HCEC 1CT (cell line): ENCODE measurements at places on chromosomes 1 and 21.

DNA sequence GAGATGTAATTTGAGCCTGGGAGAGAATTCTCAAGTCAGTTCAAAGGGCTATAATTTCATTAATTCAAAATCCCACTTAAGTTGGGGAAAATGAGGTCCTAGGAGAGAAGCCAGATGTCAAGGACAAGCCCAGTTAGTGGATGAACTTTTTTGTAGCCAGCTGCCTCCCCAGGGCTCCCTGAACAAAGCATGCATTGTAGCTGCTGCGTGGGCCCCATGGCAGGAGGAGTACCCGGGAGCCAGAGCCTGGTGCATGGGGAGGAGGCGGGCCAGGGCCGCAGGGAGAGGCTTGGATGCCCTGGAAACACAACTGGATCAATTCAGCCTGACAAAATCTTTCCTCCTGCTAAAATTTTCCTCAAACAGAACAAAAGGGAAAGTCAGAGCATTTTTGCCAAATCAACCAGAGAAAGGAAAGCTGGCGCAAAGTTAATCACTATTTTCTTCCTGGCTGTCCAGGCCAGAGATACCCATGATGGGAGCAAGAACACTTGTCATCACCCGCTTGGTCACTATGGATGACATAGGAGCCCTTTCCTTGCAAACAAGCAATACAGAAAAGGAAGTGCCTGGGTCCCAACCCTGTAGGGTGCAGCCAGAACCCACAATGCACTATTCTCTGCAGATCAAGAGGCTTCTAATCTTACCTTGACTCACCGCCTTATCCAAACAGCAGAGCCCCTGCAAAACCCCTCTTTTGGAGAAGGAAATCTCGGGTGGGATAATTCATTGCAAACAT lies 248.1 kb upstream of the RAB4A start:
- no peak for DNase-seq

- no peak for DNase-seq
Measured at GRCh38 chr21:14243461-14243860, 27.5 kb downstream of the RBM11 start.

DNA sequence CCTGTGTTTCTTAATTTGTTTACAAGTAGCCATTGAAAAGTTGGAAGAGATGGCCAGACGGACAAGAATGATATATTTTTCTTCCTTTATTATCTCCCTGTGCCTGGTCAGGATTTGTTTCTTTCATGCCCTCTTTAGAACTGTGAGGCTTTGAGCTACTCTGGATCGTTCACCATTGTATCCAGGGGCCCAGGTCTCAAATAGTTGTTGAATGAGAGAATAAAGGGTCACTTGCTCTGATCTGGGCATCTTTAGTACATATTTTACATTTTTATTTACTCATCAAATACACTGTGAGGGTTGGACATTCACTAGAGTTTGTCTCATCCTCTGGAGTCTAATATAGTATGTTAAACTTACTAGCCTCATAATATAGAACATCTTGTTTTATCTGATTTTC lies 48.7 kb downstream of the IVNS1ABP start:
- no peak for DNase-seq

DNA sequence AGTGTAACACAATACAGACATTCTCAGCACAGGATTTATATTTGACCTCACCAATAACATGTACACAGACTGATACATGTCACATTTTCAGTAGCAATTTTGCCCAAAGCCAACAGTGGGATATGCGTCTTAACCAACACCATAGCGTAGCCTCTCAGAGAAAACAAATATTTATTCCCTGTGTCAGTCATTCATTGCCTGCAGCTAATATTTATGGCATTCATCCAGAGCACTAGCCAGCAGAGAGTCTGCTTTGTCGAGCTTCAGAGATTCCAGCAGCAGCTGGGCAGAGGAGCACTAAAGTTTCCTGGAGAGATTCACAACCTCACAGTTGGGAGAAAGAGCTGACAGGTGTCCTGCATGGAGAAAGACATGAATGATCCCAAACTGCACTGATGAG lies 400.7 kb upstream of the DAB1 start:
- no peak for DNase-seq

DNA sequence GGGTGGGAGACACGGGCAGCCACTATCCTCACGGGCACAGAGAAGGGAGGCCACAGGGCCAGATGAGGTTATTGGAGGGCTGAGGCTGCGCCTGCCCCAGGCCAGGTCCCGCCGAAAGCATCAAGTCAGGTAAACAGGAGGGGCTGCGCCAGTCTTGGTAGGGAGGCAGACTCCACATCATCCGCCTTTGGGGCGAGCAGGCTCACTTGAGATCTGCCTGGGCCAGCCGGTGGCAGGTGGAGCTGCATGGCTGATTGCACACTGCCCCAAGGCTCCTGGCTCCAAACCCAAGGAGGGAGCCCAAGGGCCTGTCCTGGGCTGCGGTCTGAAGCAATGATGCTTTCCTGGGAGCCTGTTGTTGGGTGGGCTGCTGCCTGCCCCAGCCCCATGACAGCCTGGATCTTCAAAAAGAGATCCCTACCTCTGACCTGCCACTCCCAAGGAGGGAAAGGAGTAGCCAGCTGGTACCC lies 4.6 kb downstream of the SMIM1 start:
- DNase-seq: no peak

DNA sequence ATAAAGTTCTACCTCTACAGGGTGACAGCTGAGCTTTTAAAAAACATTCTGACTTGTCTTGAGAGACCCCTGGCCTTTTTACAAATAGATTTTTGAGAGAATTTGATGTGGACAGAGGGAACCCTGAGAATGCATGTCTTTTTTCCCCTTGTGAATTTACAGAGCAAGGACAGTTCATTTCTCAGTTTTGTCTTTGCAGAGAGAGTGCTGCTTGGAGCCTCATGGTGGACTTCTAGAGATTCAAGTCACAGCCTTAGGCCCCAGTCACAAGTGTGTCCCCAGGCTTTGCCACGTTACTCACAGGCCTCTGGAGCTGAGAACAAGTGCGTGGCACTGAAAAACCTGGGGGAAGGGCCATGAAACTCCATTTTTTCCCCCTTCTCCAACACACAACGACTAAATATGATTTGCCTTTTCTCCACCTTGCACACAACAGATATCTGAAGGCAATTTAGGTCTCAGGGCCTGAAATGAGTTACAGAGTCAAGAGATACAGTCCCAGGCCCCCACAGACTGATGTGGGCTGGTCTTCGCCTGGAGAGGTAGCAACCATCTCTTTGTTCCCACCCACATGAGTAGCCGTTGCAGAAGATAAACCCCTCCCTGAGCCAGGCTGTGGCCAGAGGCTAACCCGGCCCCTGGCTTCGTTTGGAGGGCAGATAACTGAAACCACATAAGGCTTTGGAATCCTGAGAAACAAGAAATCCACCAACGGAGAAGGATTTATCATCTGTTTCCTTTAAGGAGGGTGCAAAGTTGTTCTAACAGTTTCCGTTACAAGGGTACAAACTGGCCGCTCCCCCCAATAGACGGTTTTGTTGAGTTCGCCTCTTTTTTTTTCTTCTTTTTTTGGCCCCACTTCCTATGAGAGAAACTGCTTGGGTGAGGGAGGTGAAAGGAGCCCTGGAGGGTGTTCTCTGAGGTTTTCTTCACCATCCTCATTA lies 1.0 kb upstream of the PIGV start:
- peak; percentile 69 for DNase-seq

DNA sequence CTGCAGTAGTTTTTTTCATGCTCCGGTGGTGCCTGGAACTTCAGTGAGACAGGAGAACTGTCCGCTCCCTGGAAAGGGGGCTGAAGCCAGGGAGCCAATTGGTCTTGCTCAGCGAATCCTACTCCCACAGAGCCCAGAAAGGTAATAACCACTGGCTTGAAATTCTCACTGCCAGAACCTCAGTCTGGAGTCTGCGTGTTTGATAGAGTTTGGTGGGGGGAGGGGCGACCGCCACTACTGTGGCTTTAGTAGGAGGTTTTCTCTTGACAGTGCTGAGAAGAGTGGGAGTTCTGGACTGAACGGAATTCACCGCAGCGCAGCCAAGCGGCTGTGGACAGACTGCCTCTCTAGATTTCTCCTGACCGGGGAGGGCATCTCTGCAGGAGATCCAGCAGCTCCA lies 8.0 kb upstream of the OR2M3 start:
- DNase-seq: no peak

DNA sequence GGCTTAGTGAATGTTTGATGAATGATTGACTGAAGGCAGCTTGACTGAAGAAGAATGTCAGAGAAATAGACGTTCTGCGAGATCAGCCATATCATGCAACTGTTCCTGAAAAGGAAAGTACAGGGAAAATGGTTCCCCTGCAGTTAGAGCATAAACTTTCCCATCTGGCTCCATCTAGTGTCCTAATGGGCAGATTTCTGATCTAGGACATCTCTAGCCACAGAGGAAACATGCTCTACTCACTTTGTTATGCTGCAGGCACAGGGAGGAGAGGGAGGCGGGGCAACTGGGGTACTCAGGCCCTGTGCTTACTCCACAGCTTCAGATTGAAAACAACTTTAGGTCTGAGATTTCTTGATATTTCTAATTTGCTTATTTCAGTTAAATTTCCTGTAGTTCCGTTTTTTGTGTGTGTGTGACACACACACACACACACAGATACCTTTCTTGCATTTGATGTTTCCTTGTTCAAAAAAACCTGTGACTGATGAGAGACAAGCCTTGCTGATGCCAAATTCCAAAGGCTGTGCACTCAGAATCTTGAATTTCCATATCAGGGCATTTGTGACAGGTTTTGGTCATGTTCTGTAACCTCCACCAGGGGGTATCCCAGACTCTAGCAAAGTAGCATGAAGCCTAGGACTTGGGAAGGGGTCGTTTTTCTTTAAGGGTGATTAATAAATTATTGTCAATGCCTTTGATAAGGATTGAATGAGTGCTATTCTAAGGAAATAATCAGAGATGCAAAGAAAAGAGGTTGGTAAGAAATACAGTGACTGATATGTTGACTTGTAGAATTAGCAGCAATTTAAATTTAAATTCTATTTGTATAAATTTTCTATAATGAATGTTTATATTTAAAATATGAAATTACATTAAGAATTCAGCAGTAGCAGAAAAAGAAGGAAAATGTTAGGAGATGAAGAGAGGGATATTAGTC lies 139.7 kb upstream of the BEND5 start:
- DNase-seq: no peak

- DNase-seq: peak; percentile 32
Measured at GRCh38 chr1:155834296-155834926, 22.6 kb downstream of the GON4L start.

- DNase-seq: no peak
Measured at GRCh38 chr1:60535713-60536112, 462.1 kb upstream of the C1orf87 start.

DNA sequence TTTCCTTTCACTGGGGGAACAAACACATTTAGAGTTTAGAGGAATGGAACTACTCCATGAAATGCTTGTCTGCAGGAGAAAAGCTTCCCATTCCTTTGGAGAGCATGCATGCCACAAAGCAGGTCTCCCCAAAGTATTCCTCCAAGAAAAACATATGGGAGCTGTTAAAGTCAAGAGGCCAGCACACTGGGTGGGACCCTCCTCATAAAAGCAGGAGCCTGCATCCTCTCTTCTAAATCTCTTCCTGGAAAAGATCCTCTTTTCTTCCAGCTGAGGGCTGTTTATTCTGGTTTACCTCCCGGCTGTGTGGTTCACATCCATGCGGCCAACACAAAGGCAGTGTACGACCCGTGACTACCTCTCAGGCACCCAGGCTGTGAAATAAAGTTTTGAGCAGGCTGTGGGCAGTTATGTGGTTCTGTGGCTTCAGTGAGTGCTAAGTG lies 103.4 kb downstream of the TENT5C start:
- no peak for DNase-seq

- DNase-seq: no peak
Measured at GRCh38 chr1:47785561-47786271, 211.5 kb downstream of the TRABD2B start.

DNA sequence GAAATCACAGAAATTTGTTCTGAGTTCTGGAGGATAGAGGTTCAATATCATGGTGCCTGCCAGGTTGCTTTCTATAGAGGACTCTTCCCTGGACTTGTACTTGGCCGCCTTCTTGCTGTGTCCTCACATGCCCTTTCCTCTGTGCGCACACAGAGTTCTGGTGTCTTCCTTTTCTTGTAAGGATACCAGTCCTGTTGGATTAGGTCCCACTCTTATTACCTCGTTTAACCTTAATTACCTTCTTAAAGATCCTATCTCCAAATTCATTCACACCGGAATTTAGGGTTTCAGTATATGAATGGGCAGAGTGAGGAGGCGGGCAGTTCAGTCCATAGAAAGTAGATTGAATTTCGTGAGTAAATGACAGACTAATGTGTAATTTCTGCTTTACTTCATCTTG lies 413.9 kb downstream of the NCAM2 start:
- no peak for DNase-seq

- no peak for DNase-seq
Measured at GRCh38 chr1:55547405-55547804, 332.2 kb upstream of the USP24 start.

DNA sequence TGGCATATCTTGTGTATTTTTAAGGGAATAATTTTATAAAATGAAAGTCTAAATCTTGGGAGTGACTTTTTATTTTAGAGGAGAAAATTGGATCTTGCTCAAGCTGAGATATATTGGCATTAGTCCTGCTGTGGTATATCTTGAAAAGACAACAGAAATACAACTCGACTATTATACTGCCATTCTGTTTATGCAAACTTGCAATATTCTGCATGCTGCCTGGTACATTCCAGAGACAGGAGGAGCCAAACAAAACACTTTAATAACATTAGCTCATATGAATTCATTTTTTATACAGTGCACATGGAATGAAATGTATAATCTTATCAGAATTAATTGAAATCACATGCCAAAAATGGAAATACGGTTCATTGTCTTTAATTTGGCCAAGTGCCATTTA lies 176.0 kb upstream of the NRIP1 start:
- no peak for DNase-seq

- no peak for DNase-seq
Measured at GRCh38 chr21:45994759-45995685, 13.5 kb downstream of the COL6A1 start.

DNA sequence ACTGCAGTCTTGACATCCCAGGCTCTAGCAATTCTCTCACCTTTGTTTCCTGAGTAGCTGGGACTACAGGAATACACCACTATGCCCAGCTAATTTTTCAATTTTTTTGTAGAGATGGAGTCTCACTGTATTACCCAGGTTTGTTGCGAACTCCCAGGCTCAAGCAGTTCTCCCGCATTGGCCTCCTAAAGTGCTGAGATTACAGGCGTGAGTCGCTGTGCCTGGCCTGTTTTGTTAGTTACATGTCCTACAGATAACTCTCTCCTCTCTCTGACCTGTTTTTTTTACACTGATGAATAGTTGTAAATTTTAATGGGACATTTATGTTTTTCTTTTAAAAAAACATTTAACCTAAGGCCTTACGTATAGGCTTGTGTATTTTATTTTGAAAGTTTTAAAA lies 19.8 kb downstream of the PTBP2 start:
- DNase-seq: no peak

- peak; percentile 71 for DNase-seq
Measured at GRCh38 chr1:63112155-63112900, 210.0 kb upstream of the FOXD3 start.
